ENCODE measurements at places on chromosomes 1 and 21. TPM values are rescaled to one million over a fixed set of nuclear protein-coding genes. Genes with fewer than 3 reads are reported as not detected.

DNA sequence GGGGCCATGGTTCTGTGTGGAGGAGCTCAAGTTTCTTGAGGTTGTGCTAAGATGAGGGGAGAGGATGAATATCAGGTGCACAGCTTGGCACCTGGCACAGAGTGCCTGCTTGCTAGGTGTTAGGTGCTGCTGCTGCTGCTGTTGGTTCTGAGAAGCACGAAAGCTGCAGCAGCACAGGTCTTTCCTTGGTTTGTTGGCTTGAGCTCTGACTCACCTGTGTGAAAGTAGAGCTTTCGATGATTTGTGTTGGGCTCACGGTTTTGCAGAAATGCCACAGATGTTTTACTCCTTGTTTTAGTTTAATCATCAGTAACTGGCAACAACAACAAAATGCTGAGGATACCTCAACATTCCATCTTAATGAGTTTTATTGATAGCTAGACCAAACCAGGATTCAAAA, 221.6 kb downstream of the BRINP2 start:
- no peaks in the 10 kb centered on the region for H3K36me3 ChIP-seq
- no peak for DNase-seq
- H3K27ac ChIP-seq = no peak overlapping the region
- peaks cover 5% of the 10 kb centered on the region for H3K4me1 ChIP-seq

GRCh38 chr21:26079366-26079765, 91.2 kb downstream of the APP start:
- peaks cover 11% of the 10 kb centered on the region for H3K4me1 ChIP-seq
- 0 out of 2 replicates have a peak overlapping the region, but pooled peaks have one; percentile 7 for H3K27ac ChIP-seq
- no peak overlapping the region for H3K4me3 ChIP-seq
- DNase-seq = peak; percentile 34
- no peaks in the 10 kb centered on the region for H3K27me3 ChIP-seq
- no peaks in the 10 kb centered on the region for H3K36me3 ChIP-seq

MMP23B gene
- total RNA-seq = not detected

RNU1-1 gene
- under 0.01 TPM for total RNA-seq

RWDD3 gene
- total RNA-seq = 13.6 TPM

GRCh38 chr1:206930210-206930798, 8.6 kb upstream of the FCMR start:
- H3K4me3 ChIP-seq = no peak overlapping the region
- DNase-seq = no peak
- H3K27ac ChIP-seq = no peak overlapping the region
- H3K4me1 ChIP-seq = no peaks in the 10 kb centered on the region
- no peaks in the 10 kb centered on the region for H3K27me3 ChIP-seq

GRCh38 chr1:243179720-243180119, 75.4 kb downstream of the CEP170 start:
- H3K4me1 ChIP-seq = no peaks in the 10 kb centered on the region
- no peak overlapping the region for H3K27ac ChIP-seq
- peaks cover 9% of the 10 kb centered on the region for H3K36me3 ChIP-seq
- H3K4me3 ChIP-seq = no peak overlapping the region

PPIAL4G gene
- total RNA-seq = not detected

- H3K4me1 ChIP-seq = no peaks in the 10 kb centered on the region
- no peak for DNase-seq
- no peak overlapping the region for H3K4me3 ChIP-seq
- H3K27me3 ChIP-seq = no peaks in the 10 kb centered on the region
Measured at GRCh38 chr1:228180959-228181644, 15.5 kb downstream of the IBA57 start.

DNA sequence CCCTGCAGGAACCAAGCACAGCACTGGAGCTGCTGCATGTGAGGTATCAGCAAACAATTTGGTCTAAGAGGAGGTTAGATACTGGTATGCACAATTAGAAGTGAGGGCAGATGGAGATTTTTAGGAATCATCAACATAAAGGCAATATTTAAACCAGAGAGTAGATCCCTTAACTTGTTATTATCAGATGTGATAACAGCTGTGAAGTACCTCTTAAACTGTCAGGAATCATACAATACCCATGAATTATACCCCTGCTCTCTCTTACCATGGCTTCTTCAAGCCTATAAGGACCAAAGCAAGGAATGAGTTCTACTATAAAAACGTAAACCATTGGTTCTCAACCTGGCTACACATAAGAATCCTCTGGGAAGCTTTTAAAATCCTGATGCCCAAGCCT, 3.9 kb downstream of the BCAR3 start:
- H3K27me3 ChIP-seq = no peaks in the 10 kb centered on the region
- no peak for DNase-seq
- H3K4me3 ChIP-seq = peak overlapping the region; percentile 88
- peaks cover 38% of the 10 kb centered on the region for H3K36me3 ChIP-seq
- H3K27ac ChIP-seq = no peak overlapping the region

DNA sequence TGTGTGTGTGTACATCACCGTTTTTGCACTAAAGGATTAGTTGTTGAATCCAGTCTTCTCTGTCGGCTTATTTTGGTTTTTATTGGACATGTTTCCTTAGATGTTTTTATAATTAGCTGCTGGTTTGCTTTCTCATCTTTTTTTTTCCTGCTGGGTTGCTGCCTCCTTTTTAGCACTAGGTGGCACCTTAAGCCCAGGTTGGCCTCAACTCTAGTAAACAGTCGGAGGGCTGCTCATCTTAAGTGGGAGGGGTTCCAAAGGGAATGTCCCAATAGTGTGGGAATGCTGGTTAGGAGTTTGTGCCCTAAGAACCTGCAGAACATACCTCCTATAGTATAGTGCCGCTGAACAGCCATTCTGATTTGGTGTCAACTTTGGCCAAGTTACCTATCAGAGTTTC, 570.1 kb upstream of the CXADR start:
- no peak overlapping the region for H3K4me3 ChIP-seq
- no peaks in the 10 kb centered on the region for H3K27me3 ChIP-seq
- no peak overlapping the region for H3K27ac ChIP-seq

GRCh38 chr1:79312438-79312837, 305.9 kb upstream of the ADGRL4 start:
- no peak for DNase-seq
- H3K27ac ChIP-seq = no peak overlapping the region
- H3K36me3 ChIP-seq = no peaks in the 10 kb centered on the region

LCE1C gene
- not detected for total RNA-seq

DNA sequence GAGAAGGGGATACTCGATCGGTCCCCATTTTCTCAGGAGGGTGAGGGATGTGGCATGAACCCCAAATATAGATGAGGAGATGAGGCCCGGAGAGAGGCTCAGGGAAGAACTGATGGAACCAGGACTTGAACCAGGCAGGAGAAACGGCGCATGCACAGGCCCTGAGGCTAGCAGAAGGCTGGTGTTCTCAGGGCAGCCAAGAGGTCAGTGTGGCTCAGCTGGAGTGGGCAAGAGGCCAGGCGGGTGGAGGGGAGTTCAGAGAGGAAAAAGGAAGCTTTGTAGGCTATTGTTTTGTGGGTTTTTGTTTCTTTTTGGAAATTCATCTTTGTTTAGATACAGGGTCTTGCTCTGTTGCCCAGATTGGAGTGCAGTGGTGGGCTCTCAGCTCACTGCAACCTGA, 122.0 kb downstream of the LACTBL1 start:
- DNase-seq = no peak
- H3K36me3 ChIP-seq = no peaks in the 10 kb centered on the region
- H3K4me1 ChIP-seq = no peaks in the 10 kb centered on the region
- no peaks in the 10 kb centered on the region for H3K27me3 ChIP-seq

- no peak overlapping the region for H3K4me3 ChIP-seq
- DNase-seq = no peak
- peaks cover 9% of the 10 kb centered on the region for H3K4me1 ChIP-seq
- no peak overlapping the region for H3K27ac ChIP-seq
- H3K27me3 ChIP-seq = no peaks in the 10 kb centered on the region
Measured at GRCh38 chr1:65167586-65168242, 19.7 kb downstream of the AK4 start.

GRCh38 chr1:42529724-42530181, 66.7 kb downstream of the CCDC30 start:
- no peaks in the 10 kb centered on the region for H3K27me3 ChIP-seq
- no peaks in the 10 kb centered on the region for H3K36me3 ChIP-seq
- DNase-seq = peak; percentile 91
- H3K4me3 ChIP-seq = no peak overlapping the region
- peaks cover 5% of the 10 kb centered on the region for H3K4me1 ChIP-seq

MPC2 gene
- total RNA-seq = 93.8 TPM

DNA sequence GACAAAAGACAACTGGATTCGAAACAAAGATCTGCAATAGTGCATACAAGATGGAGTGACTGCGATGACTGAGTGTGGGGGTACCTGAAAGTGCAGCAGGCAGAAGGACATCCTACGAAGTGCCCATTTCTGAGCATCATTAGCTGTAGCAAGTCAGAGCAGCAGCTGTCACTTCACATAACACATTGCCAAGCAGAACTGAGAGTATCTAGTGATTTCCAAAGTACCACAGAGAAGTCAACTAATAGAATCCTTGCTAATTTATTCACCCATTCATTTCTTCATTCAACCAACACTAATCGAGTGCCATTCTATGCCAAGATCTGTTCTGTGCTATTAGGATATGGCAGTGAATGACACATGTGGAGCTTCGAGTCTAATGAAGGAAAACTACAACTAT, 31.6 kb upstream of the CAMSAP2 start:
- H3K27ac ChIP-seq = no peak overlapping the region
- no peaks in the 10 kb centered on the region for H3K36me3 ChIP-seq
- no peaks in the 10 kb centered on the region for H3K27me3 ChIP-seq
- DNase-seq = no peak
- no peak overlapping the region for H3K4me3 ChIP-seq
- H3K4me1 ChIP-seq = no peaks in the 10 kb centered on the region

S100A8 gene
- not detected for total RNA-seq

DNA sequence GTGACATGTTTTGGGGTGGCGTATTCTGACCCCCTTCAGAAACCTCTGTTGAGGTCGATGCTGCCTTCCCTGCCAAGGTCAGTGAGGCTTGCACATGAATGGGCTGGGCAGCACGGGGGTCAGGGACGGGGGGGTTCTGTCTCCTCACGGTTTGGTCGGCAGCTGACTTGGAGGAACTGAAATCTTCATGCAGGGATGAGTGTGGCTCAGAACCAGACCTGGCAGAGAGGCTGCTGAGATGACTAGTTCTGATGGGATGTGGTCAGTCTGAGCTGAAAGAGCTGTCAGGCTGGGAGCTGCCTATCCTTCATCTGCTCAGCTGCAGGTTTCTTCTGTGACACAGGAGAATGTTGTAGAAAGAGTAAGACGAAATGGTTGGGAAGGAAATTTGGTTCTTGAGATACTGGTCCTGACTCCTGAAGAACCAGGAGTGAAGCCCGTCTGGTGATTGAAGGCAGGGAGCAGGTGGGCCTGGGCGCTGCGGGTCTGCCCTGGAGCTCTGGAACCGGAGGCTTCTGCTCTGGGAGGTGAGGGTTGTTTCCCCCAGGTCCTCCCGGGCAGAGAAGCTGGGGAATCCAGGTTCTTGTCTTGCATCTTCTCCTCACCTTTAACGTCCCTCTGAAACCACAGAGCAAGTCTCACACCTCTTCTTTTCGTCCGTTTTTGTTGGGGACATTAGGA, 3.3 kb downstream of the SLX9 start:
- H3K4me1 ChIP-seq = peaks cover 15% of the 10 kb centered on the region
- no peak overlapping the region for H3K27ac ChIP-seq
- no peak overlapping the region for H3K4me3 ChIP-seq
- H3K27me3 ChIP-seq = no peaks in the 10 kb centered on the region
- DNase-seq = peak; percentile 39

AADACL3 gene
- total RNA-seq = not detected

- DNase-seq = no peak
- no peak overlapping the region for H3K27ac ChIP-seq
- H3K4me3 ChIP-seq = no peak overlapping the region
- no peaks in the 10 kb centered on the region for H3K36me3 ChIP-seq
- no peaks in the 10 kb centered on the region for H3K4me1 ChIP-seq
Measured at GRCh38 chr1:103761896-103762295, 12.2 kb downstream of the AMY1C start.

- no peaks in the 10 kb centered on the region for H3K36me3 ChIP-seq
- peaks cover 41% of the 10 kb centered on the region for H3K4me1 ChIP-seq
- H3K4me3 ChIP-seq = peak overlapping the region; percentile 75
Measured at GRCh38 chr1:54885807-54886723, 930 bp downstream of the DHCR24 start.

CAPZA1 gene
- 273 TPM for total RNA-seq

DNA sequence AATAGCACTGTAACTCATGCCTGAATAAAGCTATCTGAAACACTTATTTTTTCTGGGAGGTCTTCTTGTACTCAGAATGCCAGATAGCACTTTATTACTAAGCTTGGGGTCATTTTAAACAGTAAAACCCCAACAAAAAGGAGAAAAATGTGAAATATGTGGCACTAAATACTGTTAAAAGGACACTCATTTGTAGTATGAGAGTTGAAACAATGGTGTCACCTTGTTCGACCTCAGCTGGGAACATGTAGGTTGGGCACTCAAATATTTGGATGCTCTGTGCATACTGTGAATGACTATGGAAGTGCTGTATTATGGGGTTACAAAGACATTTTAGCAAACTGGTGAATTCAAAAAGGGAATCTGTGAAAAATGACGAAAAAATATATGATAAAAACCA, 53.9 kb downstream of the SELENOF start:
- H3K27me3 ChIP-seq = no peaks in the 10 kb centered on the region
- no peak overlapping the region for H3K4me3 ChIP-seq
- no peak overlapping the region for H3K27ac ChIP-seq

DNA sequence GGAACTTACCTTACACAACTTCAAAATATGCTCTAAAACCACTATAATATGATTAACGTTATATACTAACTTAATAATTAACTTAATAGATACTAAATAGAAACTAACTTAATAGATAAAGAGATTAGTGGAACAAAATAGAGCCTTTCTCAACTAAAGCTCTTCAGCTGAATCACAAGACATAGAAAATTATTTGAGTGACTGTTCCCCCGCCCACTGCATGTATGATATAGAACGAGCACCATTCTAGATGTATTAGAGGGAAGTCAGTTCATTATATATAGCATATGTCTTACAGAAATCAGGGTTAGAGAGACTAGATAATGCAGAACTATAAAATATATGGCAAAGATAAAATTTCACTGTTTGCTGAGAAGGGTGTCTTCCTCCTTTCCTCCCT, 16.3 kb downstream of the LYPLAL1 start:
- H3K4me1 ChIP-seq = peaks cover 15% of the 10 kb centered on the region
- no peak overlapping the region for H3K27ac ChIP-seq
- H3K36me3 ChIP-seq = peaks cover 4% of the 10 kb centered on the region
- no peak overlapping the region for H3K4me3 ChIP-seq
- H3K27me3 ChIP-seq = no peaks in the 10 kb centered on the region

POLR3C gene
- total RNA-seq = 42.2 TPM

DNA sequence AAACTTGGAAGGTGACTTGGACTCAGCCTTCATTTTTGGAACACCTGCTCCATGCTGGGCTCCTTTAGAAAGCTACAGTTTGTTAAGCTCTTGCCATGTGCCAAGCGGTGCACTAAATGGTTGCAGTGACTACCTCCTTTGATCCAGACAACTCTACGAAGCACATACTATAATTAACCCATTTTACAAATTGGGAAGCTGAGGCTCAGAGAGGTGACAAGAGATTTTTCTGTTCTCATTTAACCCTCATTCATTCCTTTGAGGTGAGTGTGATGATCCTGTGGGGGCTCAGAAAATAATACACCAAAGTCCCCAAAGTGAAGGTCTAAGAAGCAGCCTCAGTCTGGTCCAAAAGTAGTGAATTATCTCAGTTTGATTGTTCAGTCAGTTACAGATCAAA, 1.6 kb upstream of the PAQR7 start:
- no peaks in the 10 kb centered on the region for H3K36me3 ChIP-seq
- H3K4me3 ChIP-seq = no peak overlapping the region
- DNase-seq = no peak

Data from GM23248 (cell line).